ENCODE measurements at places on chromosomes 4 and X.

DNA sequence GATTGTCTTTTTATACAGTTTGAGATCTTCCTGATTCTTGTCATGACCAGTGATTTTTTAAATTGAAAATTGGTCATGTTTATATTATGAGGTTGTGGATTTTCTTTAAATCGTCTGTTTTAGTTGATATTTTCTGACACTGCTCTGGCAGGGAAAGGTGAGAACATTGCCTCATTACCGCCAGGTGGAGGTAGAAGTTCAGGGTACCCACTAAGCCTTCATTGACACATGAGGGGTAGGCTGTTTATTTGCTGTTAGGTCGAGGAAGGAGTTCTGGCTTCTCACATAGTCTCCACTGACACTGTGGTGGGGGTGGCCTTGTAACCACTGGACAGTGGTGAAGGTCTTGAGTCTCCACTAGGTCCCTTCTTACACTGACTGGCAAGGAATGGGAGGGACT is 117.6 kb upstream of the GPR101 start:
- no peak for DNase-seq

GRCh38 chr4:91025241-91026148 is 898.3 kb downstream of the CCSER1 start:
- no peak for DNase-seq

DNA sequence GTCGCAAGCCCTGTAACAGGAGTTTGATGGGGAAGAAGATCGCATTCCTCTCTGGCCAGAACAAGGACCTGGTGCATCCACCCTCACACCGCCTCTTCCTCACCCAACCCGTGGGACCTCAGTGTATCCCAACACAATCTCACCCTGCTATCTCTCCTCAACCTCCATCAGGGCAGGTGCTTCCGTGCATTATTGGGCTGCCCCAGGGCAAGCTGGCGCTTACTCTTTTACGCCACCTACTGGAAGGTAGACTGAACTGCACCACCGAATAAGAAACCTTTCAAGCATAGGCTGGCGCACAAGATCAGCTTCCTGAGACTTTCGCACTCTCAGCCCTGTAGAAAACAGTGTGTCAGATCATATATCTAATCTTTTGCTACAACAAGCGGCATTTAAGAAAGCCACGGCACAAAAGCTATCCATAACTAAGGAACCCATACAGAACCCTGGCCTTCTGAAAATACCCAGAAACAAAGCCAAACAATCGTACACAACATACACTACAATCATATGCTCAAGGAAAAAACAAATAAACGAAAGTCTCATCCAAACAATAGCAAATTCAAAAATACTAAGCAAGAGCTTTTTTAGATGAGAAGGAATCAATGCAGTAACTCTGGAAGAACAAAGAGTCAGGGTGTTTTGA is 209.3 kb downstream of the UGT8 start:
- no peak for DNase-seq

GRCh38 chr4:137611998-137612700 is 79.9 kb upstream of the PCDH18 start:
- DNase-seq, result no peak

DNA sequence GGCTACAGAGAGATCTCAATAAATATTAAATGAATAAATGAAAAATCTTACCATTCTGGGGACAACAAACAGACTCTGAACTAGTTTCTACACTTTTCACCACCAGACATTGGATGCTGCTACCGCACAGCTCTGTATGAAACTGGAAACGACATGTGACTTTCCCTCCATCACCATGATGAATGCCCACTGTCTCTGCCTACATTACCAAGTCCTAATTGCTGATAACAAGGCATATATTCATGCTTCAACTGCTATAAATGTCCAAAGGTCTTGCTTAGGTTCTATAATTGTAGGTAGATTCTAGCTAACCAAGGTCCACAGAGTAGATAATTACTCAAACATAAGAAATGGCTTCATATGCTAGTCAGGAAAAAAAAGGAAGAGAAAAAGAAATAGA is 399.4 kb upstream of the ADGRL3 start:
- no peak for DNase-seq

- no peak for DNase-seq
Measured at GRCh38 chr4:1505511-1506460, 99.5 kb upstream of the NKX1-1 start.

GRCh38 chrX:153456161-153456560 is 10.3 kb upstream of the TREX2 start:
- DNase-seq, result no peak

DNA sequence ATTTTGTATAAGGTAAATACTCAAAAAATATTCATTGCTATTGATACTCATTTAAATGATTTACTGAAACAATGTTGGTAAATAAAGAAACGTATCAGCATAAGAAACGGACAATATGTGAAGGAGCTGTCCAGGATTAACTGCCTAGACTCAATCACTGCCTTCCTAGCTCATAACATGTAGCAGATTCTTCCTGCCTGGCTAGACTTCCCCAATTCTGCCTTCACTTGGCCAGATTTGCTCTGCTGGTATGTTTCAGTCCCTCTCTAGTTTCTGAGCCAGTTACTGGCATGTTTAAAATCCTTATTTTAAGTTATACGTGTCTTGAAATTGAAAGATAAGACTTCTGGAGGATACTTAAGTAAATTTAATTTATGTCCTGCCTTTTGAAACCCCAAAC is 740.3 kb downstream of the CENPC start:
- DNase-seq, result no peak

GRCh38 chrX:154485150-154486051 is 1.0 kb downstream of the UBL4A start:
- no peak for DNase-seq

GRCh38 chr4:126223784-126224407 is 909.1 kb downstream of the FAT4 start:
- DNase-seq, result no peak

DNA sequence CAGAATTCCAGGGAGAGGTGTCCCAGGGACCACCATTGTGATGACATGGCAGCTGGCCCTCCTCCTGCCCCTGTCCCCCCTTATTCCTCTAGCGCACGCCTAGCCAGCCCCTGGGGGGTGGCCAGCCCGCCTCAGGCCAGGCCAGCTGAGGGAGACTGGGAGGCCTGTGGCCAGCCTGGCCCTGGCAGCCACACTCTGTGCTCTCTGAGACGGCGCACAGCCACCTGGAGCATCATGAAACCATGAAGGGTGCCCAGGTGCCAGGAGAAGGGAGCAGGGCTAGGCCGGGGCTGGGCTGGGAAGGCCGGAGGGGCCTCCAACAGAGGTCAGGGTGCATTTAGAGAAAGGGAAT is 14.4 kb upstream of the DUSP9 start:
- no peak for DNase-seq

GRCh38 chr4:81571105-81571504 is 99.4 kb upstream of the RASGEF1B start:
- no peak for DNase-seq

GRCh38 chrX:39985551-39985950 is 112.2 kb downstream of the BCOR start:
- no peak for DNase-seq
